ENCODE measurements at places on chromosomes 5 and 9.

DNA sequence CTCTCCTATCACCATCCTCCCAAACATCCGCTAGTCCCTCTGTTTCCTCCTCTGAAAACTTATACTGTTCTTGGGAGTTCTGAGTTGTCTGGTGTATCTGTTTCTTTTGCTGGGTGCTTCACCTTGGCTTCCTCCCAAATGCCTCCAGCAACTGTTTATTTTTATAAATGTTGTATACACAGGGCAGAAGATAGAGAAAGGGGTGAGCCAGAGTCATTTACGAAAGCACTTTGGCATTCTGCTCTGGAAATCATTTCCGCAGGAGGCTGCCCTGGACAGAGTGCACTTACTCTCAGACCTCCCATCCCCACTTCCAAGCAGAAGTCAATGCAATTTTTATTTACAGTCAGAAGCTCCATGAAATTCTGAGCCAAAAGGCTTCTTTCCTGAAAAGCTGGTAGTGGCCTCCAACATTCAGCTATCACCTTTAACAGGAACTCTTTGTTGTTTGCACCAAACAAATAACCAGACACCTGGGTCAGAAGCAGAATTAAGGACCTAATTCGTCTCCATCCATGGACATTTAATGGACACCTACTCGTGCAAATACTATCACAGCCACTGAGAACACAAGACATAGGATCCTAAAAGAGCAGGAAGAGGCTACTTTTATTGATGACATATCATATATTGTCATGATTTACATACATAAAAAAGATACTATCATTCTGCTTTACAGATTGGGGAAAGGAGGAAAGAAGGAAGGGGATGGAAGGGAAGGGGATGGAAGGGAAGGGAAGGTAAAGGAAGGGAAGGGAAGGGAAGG, 229.5 kb upstream of the PAPPA start:
- no peak overlapping the region for H3K27ac ChIP-seq
- H3K27me3 ChIP-seq = no peaks in the 10 kb centered on the region
- no peaks in the 10 kb centered on the region for H3K36me3 ChIP-seq
- H3K4me1 ChIP-seq = no peaks in the 10 kb centered on the region

GRCh38 chr5:159878988-159879471, 37.3 kb upstream of the ADRA1B start:
- H3K27me3 ChIP-seq = no peaks in the 10 kb centered on the region
- H3K36me3 ChIP-seq = no peaks in the 10 kb centered on the region
- no peak overlapping the region for H3K4me3 ChIP-seq
- DNase-seq = peak; percentile 81

DNA sequence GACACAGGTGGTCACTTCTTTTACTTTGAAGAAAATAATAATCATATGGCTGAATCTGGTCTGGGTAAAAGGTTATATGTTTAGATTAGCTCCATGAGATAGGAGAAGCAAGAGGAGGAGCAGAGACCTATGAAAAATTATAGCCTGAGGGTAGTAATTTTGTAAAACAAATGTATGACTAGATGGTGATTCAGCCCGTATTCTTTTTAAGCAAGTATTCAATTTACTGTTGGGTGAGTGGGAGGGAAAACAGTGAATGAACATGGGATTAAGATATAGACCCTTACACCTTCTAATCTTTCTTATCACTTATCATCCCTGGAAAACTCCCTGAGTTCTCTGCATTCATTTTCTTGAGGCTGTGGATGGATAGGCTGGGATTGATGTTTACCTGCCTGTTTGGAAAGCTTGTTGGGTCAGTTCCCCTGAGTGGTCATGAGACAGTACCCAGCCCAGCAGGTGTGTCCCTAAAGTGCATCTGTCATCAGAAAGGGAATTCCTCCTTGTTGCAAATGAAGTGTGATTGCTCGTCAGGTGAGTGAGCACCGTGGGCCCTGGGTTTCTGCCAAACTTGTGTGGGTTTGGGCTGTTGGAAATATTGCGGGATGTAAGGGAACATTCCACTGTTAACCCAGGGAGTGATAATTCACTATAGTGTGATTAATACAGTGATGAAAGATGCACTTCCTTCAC, 101.2 kb upstream of the GDNF start:
- H3K4me3 ChIP-seq = no peak overlapping the region
- no peak for DNase-seq
- no peaks in the 10 kb centered on the region for H3K36me3 ChIP-seq
- no peak overlapping the region for H3K27ac ChIP-seq

DNA sequence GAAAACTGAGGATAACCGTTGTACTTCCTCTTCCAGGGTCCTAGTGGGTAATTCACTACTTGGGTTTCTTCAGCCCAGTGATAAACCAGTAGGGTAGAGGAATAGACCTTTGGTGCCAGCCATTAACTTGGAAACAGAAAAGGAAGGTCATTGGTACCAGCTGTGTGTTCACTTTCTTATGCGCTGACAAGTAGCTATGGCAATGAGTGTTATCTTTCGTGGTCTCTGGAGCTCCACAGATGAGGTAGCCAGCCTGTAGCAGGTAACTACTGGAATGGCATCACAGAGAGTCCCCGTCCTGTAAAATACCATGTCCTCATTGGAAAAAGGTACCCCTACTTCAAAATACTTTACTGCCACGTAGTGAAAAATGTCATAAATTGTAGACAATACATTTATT, 2.3 kb downstream of the UHRF2 start:
- no peak for DNase-seq
- H3K27me3 ChIP-seq = peaks cover 1% of the 10 kb centered on the region
- peaks cover 24% of the 10 kb centered on the region for H3K4me1 ChIP-seq
- H3K4me3 ChIP-seq = peak overlapping the region; percentile 99
- H3K36me3 ChIP-seq = peaks cover 2% of the 10 kb centered on the region

- H3K36me3 ChIP-seq = no peaks in the 10 kb centered on the region
- H3K4me3 ChIP-seq = no peak overlapping the region
- peaks cover 36% of the 10 kb centered on the region for H3K4me1 ChIP-seq
- no peaks in the 10 kb centered on the region for H3K27me3 ChIP-seq
- no peak for DNase-seq
Measured at GRCh38 chr5:139947727-139948126, 95.4 kb downstream of the NRG2 start.

GRCh38 chr5:167708449-167708848, 583.0 kb upstream of the WWC1 start:
- H3K36me3 ChIP-seq = no peaks in the 10 kb centered on the region
- H3K4me3 ChIP-seq = no peak overlapping the region
- H3K4me1 ChIP-seq = no peaks in the 10 kb centered on the region
- H3K27ac ChIP-seq = no peak overlapping the region
- H3K27me3 ChIP-seq = no peaks in the 10 kb centered on the region

DNA sequence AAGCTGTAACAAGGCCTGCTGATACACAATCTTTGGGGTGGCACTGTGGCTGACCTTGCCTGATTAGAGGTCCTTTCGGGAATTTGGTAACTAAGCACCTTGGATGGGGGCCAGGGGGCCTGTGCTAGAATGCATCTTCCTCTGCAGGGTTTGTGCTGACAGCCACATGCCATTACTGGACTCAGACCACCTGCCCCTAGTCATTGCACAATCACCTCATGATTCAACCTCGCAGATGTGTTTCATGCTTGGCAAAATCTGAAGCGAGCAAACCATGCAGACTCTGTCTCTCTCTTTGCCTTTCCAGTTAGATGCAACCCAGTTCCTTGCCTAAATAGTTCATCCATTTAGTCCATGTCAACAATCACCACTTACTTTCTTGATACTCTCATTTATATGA, 96.5 kb upstream of the ERCC6L2 start:
- H3K27me3 ChIP-seq = no peaks in the 10 kb centered on the region
- no peaks in the 10 kb centered on the region for H3K36me3 ChIP-seq
- no peak overlapping the region for H3K4me3 ChIP-seq

DNA sequence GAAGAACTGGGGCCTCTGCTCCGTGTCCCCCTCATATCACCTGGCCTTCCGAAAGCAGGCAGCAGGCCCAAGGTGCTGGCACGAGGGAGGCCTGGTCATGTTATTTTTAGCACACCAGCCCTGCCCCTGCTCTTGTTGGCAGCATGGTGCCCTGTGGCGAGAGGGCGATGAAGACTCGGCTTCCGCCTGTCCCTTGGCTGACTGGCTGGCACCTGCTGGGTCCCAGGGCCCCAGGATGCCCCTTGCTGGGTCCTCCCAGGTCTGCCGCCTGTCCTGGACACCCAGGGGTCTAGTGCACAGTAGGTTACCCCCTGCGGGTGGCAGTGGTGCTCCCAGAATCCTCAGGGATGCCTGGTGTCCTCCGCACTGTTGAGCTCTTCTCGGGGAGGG, 77.0 kb downstream of the RXRA start:
- H3K27ac ChIP-seq = peak overlapping the region; percentile 81
- H3K27me3 ChIP-seq = no peaks in the 10 kb centered on the region
- peaks cover 82% of the 10 kb centered on the region for H3K4me1 ChIP-seq
- peak overlapping the region; percentile 22 for H3K4me3 ChIP-seq
- no peaks in the 10 kb centered on the region for H3K36me3 ChIP-seq

- H3K4me3 ChIP-seq = peak overlapping the region; percentile 12
- H3K27ac ChIP-seq = peak overlapping the region; percentile 70
- H3K27me3 ChIP-seq = no peaks in the 10 kb centered on the region
- no peak for DNase-seq
Measured at GRCh38 chr5:111748304-111748763, 8.7 kb downstream of the NREP start.

- H3K27me3 ChIP-seq = no peaks in the 10 kb centered on the region
- DNase-seq = no peak
- no peak overlapping the region for H3K4me3 ChIP-seq
- H3K27ac ChIP-seq = no peak overlapping the region
Measured at GRCh38 chr5:14326035-14326903, 183.1 kb downstream of the TRIO start.

DNA sequence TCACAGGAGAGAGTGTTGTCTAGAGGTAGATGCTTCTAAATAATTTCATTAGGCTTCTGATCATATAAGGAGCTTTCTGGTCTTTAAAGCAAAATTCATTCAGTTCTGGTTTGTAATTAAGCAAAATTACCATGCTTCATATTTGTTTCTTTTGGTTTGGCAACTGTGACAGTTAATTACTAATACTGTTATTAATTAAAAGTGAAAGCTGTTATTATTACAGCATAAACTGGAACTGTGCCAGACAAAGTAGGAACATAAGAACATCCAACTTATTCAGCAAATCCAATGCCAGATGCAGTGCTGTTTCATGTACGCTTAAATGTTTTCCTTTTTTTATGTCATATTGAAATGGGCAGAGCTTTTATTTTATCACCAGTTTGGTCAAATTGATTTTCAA, 70.4 kb upstream of the DAB2 start:
- H3K36me3 ChIP-seq = no peaks in the 10 kb centered on the region
- no peak overlapping the region for H3K4me3 ChIP-seq
- no peak overlapping the region for H3K27ac ChIP-seq

GRCh38 chr5:81426359-81427030, 32.6 kb upstream of the ACOT12 start:
- H3K4me3 ChIP-seq = no peak overlapping the region
- DNase-seq = no peak
- no peaks in the 10 kb centered on the region for H3K27me3 ChIP-seq
- peaks cover 2% of the 10 kb centered on the region for H3K36me3 ChIP-seq
- peaks cover 20% of the 10 kb centered on the region for H3K4me1 ChIP-seq

DNA sequence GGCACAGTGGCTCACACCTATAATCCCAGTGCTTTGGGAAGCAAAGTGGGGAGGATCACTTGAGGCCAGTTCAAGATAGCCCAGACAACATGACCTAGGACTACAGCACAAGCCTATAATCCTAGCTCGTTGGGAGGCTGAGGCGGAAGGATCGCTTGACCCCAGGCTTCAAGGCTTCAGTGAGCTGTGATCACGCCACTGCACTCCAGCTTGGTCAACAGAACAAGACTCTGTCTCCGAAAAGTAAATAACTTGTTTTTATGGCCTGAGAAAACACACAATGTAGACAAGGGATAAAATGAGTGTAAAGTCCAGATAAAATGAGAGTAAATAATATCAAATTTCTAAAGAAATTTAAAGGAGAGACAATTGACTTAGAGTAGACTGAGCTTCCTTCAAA, 26.3 kb downstream of the SHLD3 start:
- no peak overlapping the region for H3K27ac ChIP-seq
- peaks cover 71% of the 10 kb centered on the region for H3K36me3 ChIP-seq
- no peak overlapping the region for H3K4me3 ChIP-seq
- DNase-seq = no peak
- H3K27me3 ChIP-seq = no peaks in the 10 kb centered on the region
- H3K4me1 ChIP-seq = no peaks in the 10 kb centered on the region

DNA sequence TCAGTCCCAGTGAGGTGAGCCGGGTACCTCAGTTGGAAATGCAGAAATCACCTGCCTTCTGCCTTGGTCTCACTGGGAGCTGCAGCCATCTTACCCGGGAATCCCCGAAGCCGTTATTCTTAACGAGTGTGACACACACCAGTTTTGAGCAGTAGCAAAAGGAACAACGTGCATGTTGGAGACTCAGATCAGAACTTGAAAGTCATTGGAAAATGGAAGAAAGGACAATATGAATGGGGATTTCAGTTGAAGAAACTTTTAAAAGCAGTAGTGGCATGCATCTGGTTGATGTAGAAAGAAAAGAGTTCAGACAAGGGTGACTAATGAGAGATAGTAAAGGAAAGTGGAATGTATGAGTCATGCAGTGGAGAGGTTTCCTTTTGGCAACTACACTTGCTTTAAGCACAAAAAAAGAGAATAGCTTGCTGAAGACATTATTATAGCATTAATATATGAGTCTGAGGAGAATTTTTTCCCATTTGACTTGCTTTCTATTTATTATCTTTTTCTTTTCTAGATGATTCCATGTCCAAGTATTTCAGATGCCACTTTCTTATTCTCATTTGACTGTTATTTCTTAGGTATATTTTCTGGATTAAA, 44.4 kb upstream of the ANKDD1B start:
- H3K27me3 ChIP-seq = no peaks in the 10 kb centered on the region
- no peak for DNase-seq
- H3K4me3 ChIP-seq = no peak overlapping the region
- H3K27ac ChIP-seq = peak overlapping the region; percentile 44

- peaks cover 10% of the 10 kb centered on the region for H3K36me3 ChIP-seq
- H3K4me1 ChIP-seq = peaks cover 8% of the 10 kb centered on the region
- H3K4me3 ChIP-seq = no peak overlapping the region
- no peaks in the 10 kb centered on the region for H3K27me3 ChIP-seq
Measured at GRCh38 chr5:10264604-10265003, 14.5 kb downstream of the CCT5 start.

DNA sequence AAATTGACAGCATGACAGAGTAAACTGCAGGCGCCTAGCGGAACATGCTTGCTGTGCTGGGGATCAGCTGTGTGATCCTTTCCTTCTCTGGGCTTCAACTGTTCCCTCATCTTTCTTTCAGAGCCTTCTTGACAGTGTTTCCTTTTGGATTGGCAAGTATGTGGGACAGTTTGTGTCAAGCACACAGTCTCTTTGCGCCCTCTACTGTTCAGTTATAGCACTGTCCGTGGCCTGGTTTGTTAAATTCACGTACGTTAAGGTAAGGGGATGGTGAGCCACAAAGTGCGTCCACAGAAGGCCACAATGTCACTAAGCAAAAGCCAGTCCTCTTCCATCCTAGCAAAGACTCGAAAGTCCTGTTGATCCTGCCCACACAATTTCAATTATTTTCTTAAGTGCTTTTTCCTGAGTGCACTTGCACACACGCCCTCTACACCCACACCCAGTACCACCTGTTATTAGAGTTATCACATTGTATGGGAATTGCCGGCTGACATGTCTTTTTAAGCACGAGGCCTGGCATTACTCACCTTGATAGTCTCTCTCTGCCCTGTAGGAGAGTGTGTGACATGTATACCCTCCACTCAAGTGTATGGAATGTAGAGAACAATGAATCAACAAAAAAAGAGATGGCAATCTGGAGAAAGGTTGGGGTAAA, 22.5 kb upstream of the PTPN3 start:
- H3K4me3 ChIP-seq = no peak overlapping the region
- H3K27ac ChIP-seq = no peak overlapping the region
- no peaks in the 10 kb centered on the region for H3K36me3 ChIP-seq
- H3K27me3 ChIP-seq = no peaks in the 10 kb centered on the region
- no peak for DNase-seq

Data from psoas muscle (tissue), 8 donors.